Panc1 (cell line): ENCODE measurements at places on chromosomes 4 and X. TPM values are rescaled to one million over a fixed set of nuclear protein-coding genes. Genes with fewer than 3 reads are reported as not detected.

DNA sequence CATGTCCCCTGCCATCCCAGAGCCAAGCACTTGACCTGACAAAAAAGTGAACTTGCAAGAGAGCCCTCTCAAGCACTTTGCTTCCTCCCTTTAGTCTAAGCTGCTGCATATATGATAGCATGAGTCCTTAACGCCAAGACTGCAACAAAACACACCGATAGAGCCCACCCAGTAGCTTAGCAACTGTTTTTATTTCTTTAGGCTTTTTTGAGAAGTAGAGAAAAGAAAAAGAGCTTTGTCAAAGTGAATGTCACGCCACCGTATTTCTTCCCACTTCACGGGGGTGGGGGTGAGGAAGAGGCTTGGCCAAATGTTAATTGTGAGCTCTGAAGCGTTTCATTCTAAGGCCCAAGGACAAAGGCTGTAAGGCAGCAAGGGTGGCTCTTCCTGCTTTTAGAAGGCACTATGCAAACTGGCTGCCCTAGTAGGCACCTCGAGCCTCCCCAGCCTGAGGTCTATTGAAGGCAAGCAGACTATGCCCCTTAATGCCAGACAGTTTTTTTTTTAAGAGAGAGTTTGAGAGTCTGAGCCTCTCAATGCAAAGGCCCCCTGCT lies 138.6 kb downstream of the HS6ST2 start:
- DNase-seq, result no peak

- no peak for DNase-seq
Observed at GRCh38 chr4:109574931-109575804, 15.1 kb downstream of the MCUB start.

The SLC6A8 gene
- 125 TPM for total RNA-seq

DNA sequence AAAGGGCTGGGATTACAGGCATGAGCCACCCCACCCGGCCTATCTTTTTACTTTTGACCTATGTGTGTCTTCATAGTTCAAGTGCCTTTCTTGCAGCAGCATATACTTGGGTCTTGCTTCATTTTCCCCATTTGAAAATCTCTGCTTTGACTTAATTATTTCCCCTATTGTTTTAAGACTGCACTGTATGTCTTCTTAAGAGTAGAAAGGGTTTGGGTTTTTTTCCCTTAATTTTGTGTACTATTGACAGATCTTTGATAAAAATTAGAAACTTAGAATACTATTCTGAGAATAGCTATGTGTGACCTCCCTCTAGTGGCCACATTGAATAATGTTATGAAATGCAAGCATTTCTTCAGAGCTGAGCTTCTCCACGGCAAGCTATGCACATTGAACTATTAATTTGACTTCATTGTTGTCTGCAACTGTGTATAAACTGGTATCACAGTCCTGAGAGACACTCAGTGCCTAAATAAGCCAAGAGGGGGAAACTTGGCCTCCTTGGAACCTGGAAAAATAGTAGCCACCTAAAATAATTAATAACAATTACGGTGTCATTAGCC lies 8.7 kb upstream of the SLC25A4 start:
- no peak for DNase-seq

DNA sequence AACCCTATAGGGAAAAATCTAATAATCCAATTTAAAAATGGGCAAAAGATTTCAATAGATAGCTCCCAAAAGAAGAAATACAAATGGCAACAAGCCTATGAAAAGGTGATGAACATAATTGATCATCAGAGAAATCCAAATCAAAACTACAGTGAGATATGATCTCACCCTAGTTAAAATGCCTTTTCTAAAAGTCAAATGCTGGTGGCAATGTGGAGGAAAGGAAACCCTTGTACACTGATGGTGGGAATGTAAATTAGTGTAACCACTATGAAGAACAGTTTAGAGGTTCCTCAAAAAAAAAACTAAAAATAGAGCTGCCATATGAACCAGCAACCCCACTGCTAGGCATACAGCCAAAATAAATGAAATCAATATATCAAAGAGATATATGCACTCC lies 44.5 kb downstream of the STPG2 start:
- no peak for DNase-seq

GRCh38 chrX:47540754-47541538 lies 20.1 kb upstream of the ARAF start:
- peak; percentile 65 for DNase-seq

The ADH7 gene
- not detected for total RNA-seq

DNA sequence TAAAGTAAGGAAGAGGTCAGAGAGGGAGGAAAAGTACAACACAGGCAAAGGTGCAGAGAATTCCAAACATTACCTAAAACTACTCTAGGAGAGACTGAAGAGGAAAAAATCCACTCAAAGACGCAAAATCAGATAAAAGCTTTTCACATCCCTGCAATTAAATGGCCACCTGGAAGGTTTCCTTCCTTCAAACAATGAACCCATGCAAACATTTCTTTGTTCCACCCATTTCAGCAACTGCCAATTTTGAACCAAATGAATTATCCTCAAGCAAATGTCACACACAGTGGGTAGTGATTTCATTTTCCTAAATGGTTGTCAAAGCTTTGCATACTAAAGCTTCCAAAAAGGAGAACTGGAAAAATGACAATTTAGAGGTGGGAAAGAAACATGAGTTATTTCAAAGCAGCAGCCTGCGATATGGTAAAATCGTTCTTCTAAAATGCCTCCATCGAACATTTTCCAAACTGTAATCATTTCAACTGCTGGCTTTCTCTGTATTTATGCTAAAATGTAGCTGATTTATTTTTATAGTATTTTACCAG lies 45.0 kb downstream of the APBB2 start:
- no peak for DNase-seq

DNA sequence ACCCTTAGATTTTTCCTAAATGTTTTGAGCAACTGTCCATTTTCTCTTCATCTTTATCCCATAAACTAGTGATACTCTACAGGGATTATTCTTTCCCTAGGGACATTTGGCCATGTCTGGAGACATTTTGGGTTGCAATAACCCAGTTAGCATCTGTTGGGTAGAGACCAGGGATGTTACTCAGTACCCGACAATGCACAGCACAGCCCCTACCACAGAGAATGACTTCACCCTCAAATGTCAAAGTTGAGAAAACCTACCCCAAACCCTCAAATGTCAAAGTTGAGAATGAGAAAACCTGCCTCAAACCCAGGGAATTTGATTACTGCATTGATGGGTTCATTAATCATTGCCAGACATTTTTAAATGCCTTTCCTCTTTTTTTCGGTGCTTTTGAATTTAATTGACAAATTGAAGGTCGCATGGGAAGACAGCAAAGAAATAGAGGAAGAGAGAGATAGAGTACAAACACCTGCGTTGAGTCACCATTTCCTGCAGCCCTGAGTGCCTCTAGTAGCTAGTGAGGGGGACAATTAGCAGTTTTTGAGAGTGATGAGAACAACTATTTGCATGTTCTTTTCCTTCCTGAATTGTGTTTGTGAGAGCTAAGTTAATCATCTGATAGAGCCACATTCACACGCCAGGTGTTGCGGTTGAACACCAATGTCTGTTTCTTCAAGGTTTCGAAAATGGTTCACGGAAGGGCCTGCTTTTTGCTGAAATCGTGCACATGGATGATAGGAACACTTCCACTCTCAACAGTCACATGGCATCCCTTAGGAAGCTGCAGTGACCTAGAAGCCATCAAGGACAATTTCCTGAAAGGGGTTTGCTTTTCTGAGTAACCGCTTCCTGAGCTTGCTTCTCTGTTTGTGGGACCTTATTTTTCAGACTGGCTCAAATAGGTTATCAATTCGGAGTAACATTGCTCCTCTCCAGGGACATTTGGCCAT lies 203.9 kb upstream of the VCX3A start:
- DNase-seq, result no peak

DNA sequence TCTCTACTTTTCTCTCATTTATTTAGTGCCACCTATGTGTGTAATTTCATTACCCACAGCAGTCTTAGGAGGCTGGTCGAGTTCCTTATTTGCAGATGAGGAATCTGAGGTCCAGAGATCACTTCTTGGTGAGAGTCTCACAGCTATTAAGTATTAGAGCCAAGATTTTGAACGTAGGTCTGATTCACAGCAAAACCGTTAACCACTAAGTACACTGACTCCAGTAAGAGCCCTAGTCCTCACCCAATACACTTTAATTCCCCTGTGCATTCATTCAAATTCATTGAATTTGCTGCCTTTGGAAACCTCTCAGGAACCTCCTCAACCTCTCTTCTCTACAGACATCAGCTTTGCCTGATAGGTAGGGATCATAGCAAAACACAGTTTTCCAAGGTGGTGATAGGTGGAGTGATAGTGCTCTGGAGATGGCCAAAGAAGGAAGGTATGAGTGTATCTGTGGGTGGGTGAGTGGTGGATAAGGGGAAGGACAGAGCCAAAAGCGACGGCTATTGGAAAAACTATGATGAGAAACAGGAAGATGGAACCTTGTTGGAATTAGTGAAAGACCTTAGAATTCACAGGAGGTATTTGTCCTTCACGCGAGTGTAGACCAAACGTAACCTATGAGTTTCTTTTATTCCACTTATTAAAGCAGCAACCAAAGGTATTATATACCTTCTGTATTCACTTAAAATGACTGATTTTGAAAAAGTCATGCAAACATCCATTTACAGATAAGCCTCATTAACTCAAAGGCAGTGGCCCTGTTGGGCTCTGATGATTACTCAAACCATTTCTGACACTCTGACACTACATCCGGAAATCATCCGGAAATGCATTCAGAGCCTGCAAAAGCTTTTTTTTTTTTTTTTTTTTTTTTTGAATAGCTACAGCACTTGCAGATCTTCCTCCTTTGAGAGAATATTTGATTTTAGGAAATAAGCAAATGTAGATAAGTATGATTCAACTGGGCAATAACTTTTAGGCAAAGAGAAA lies 6.3 kb downstream of the FMR1 start:
- no peak for DNase-seq

The FAM9C gene
- not detected for total RNA-seq

The TENM3 gene
- total RNA-seq, result 0.95 TPM

DNA sequence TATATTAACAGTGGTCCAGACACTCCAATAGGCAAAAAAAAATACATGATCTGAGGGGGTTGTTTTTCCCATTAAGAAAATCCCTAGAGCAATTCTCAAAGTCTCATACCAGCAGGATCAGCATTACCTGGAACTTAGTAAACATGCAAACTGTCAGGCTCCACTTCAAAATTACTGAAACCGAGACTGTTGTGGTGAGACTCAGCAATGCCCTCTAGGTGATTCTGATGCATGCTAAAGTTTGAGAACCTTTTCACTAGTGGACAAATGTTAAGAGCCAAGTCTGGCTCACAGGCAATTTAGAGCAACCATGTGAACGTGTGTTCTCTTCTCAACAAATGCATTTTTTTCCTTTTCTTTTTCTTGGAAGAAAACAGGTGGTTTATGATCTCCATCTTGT lies 30.2 kb downstream of the NEK1 start:
- no peak for DNase-seq

GRCh38 chr4:65367306-65367705 lies 303.0 kb downstream of the EPHA5 start:
- DNase-seq, result no peak

DNA sequence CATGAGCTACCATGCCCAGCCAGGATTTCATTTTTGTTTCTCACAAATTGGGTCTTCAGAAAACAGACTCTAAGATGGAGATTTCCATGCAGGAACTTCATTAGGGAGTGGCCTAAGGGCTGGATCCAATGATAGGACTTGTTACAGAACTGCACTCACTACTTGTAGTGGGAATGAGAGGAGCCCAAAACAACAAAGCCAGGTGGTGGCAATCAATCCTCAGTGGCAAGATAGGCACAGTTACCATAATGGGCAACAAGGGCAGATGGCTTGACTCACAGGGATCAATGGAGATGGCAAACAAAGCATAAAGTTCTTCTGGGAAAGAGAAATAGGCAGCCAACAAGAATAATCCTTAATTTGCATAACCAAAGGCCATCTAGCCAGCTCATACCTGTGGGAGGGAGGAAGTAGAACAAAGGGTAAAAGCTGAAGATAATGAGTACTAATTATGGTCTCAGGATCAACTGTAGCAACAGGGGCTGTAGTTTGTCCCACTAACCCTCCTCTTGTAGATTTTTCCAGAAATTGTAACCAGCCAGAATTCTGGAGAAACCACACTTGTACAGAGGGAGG lies 72.8 kb upstream of the MAPK10 start:
- DNase-seq, result no peak

The CT47C1 gene
- total RNA-seq, result not detected

DNA sequence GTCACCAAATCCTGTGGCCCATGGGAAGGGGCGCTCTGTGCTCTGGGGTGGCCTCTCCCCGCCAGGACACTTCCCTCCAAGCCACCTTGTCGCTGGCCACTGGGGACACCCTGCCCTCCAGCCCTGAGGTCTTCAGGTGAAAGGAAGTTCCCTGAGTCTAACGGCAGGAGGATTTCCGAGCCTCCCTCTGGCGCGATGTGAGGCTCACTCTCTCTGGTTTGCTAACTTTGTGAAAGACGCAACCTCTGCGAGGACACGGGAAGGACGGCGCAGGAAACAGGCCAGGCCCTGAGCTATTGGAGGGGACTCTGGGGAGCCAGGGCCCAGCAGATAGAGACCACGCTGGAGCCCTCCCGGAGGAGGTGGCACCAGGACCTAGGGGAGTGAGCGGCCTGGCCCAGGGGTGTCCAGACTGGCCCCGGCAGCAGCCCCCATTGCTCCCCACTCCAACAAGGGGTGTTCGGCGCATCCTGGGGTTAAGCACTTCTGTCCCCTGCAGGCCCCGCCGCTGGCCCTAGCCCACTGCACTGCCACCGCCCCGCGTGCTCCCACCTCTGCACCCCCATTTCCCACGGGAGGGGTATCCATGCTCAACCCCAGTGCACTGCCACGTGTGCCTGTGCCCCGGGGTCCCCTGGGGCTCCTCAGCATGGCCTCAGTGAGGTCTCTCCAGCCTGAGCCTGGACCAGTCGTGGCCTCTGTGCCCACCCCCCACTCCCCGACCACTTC lies 72.2 kb upstream of the MXD4 start:
- DNase-seq, result no peak

DNA sequence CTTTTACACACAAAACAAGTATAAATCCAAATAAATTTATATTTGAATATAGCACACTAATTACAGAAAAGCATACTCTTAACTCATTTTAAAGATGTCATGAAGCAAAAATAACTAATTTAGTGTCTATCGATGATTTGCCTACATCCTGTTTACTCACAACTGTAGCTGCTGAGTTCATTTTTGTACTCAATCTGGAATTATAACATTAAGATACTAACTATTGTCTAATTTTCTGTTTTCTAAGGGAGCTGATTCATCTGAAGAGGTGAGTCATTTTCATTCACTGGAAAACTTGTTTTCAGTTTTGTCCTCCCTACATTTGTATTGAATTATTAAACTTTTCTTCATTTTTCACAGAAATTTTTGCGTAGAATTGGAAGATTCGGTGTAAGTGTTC lies 3.7 kb downstream of the STATH start:
- no peak for DNase-seq

DNA sequence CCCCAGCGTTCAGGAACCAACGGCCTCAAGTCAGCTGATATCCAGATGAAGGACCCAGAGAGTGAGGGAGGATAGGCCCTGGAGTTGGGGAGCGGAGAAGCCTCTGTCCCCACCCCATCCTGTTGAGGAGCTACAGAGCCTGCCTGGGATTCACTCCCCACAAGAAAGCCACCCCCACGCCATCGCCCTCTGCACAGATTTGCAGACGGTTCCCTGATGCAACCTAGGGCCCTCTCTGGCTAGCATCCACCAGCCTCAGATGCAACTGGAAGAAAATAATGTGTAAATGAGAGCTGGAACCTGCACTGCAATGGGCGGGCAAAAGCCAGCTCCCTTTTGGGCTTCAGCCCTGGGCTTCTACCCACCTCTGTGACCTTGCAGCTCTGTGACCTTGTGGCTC lies 185.6 kb downstream of the BCOR start:
- DNase-seq, result no peak

GRCh38 chrX:3026074-3026815 lies 15.0 kb upstream of the ARSF start:
- no peak for DNase-seq
